Activated T-helper 1 cell treated with anti-CD3 and anti-CD28 coated beads, Interleukin-12 subunit alpha, Interleukin-12 subunit beta, Interleukin-2, Interleukin-4 antibody, amounts not matched to agents 30 ng/mL and 10 ng/mL and 1 ng/mL, durations not matched to agents 14 hours and 24 hours and 36 hours (primary cell): ENCODE measurements at places on chromosomes 16 and 17.

DNA sequence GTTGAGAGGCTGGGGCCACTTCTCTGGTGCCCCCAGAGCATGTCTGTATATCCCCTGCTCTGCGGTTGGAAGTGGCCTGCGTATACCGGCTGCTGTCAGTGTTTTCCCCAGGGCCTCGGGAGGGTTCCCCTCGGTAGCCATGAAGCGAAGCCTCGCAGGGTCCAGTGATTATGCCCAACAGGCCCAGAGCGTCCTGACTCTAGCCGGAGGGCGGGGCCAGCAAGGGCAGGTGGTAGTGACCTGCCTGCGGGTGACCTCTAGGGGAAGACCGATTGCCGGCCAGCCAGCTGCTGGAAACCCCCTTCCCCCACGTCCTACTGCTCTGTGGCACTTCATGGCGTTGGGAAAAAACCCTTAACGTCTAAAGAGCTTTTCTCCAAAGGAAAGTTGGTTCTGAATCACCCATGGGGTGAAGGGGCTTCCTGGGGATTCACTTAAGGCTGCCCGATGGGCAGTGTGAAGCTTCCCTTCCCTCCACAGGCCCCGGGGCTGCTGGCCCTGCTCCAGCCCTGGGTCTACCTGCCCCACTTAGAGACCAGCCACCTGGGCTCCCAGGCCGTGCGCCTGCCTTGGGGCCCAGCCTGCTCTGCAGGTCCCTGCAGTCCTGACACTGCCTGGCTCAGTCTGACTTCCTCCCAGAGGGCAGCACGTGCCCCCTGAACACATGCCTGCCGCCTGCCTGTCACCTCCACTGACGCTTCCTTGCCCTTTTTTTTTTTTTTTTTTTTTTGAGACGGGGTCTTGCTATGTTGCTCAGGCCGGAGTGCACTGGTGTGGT lies 72.8 kb downstream of the SOCS1 start:
- no peak for DNase-seq

- no peak for DNase-seq
These were observed 841 bp upstream of the RAB5C start for GRCh38 chr17:42155614-42156045.

DNA sequence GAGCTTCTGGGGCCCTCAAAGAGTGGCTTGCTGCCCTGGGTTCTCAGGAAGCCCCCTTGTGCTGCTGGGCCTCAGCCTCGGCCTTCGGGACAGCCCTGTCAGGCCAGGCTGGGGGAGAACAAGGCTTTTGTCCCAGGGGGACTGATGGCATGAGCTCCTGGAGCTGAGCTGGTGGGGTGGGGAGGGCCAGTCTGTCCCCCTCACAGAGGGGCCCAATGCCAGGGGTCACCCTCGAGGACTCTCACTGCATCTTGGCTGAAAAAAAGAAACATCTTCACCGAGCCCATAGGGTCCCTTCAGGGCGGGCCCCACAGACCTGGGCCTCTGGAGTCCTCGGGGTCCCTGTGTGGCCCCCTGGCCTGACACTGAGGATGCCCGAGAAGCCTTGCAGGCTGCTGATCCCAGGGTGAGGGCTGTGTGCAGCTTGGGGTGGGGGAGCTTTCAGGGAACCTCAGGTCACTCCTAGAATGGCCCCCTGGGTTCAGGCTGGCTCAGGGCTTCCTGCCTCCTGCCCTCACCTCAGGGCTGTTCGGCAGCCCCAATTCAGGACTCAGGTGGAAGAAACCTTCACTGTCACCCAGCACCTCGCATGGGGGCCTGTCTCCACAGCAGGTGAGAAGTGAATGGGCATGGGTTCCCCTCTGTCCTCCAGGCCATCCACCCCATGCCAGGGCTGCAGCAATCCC lies 90.5 kb downstream of the TNFRSF13B start:
- DNase-seq, result no peak

DNA sequence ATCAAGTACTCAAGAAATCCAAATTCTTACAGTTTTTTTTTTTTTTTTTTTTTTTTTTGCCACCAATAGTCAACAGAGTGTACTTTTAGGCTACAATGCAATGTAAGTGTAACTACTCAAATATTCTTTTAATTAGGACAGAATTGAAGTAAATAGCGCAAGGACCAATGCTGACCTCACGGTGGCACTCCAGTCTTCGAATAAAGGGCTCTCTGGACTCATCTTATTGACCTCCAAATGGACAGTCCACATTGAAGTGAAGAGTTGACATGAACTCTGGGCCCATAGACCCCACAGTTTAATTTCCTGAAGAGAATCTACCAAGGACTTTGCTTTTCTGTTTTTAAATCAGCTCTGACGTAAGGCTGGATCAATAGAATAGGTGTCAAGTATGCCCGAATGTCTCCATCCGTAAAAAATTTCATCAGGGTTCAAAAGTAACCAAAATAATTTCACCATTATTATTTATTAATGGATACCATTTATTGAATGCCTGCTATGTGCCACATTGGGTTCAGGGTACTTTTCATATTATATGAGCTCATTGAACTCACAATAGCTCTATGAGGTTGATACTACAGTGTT lies 7.3 kb upstream of the DDX52 start:
- no peak for DNase-seq

GRCh38 chr17:73492125-73492820 lies 152.0 kb downstream of the SDK2 start:
- no peak for DNase-seq

GRCh38 chr16:30914830-30915229 lies 8.5 kb upstream of the FBXL19 start:
- DNase-seq, result no peak

GRCh38 chr16:76583945-76584344 lies 306.7 kb downstream of the CNTNAP4 start:
- DNase-seq, result no peak

DNA sequence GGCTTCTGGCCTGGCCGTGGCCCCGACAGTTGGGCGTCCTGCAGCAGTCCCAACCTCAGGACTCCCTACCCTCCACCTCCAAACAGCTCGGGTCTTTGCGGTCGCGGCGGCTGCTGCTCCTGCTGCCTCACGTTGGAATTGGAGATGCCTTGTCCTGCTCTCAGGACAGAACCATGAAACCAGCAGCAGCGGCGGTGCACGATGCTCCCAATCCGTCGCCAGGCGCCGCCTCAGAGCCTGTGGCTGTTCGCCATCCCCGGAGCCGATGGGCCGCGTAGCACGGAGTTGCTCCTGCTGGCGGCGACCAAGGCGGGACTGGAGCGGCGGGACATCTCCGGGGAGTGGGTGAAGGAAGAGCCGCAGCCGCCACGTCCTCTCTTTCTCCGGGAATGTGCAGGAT lies 1965.9 kb downstream of the TP53TG3F start:
- DNase-seq, result no peak

GRCh38 chr17:65751263-65751662 lies 189.8 kb upstream of the AXIN2 start:
- no peak for DNase-seq

DNA sequence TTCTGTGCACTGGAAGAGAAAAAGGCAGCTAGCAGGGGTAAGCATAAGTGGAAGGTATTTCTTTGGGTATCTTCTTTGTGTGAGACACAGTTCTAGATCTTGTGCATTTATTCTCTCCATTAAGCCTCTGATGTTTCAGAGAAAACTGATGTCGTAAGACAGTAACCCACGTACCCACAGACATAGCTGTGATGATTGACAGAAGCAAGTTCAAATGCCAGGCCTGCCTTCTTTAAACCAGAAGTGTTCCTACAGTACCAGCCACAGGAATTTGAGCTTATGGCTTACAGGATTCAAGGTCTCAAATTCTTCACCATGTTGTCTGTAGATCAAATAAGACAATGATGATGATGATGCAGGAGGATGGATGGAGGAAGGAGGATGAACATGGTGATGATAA lies 161.4 kb upstream of the KCNJ16 start:
- DNase-seq, result no peak

GRCh38 chr17:1474402-1475189 lies 17.9 kb downstream of the MYO1C start:
- no peak for DNase-seq

DNA sequence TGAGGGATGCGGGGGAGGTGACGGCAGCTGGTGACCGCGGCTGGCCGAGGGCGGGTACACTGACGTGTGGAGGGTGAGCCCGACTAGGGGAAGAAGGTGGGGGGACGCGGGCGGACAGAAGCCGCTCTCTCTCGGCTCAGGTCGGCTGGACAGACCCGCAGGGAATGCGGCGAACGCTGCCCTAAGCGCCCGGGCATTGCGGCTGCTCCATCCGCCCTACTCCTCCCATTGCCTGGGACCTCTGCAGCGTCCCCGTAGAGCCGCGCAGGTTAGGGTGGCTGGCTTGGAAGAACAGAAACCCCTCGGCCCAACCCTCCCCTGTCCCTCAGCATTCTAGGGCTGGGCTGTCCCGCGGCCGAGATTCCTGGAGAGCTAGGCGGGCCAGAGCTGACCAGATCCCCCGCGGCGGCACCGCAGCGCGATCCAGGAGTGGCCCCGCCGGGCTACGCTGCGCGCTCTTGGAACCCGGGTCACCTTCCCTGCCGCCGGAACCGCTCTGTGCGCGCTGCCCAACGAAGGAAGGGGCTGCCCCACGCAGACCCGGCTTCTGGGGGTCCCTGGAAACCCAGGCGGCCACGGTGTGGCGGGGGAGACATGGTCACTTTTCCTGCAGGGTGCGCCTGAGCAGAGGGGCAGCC lies 3.0 kb downstream of the DLX4 start:
- DNase-seq, result no peak

DNA sequence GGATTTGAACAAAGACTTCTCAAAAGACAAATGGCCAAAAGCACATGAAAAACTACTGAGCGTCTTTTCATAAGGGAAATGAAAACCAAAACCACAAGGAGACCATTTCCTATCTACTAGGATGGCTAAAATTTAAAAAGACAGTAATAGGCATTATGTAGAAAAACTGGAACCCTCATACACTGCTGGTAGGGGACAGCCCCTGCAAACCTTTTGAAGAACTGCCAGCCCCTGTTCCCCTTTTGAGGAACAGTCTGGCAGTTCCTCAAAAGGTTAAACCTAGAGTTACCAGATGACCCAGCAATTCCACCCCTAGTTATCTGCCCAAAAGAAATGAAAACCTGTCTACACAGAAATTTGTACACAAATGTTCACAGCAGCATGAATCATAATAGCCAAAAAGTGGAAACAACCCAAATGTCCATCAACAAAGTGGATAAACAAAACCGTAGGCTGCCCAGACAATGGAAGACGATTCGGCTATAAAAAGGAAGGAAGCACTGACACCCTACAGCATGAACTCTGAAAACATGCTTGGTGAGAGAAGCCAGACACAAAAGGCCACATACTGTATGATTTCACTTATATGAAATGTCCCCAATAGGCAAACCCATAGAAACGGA lies 22.9 kb downstream of the CDIP1 start:
- no peak for DNase-seq
